ENCODE measurements at places on chromosomes 7 and 10.

DNA sequence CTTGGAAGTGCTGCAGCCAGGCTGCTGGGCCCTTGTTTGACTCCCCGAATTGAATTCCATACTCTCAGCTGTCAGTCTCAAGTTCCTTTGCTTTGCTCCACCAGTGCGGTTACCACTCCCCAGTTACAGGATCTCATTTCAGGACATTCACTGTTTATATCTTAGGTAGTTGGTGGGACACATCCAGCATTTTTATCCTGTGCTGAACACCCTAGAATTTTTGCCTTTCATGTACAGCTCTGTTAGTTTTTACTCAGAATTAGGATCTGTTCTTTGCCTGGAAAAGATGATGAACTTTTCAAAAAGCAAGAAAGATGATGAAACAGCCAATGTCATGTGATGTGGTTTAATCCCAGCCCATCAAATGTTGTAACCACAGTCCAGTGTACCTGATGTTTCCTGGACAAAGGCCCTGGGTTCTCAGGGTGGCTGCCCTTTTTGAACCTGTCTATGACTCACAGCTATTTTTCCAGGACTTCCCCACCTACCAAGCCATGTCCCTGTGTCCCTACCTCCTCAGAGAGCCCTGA is 149.7 kb downstream of the NOC3L start:
- DNase-seq, result no peak

- DNase-seq, result no peak
Measured at GRCh38 chr7:108421720-108422331, 34.4 kb downstream of the NRCAM start.

DNA sequence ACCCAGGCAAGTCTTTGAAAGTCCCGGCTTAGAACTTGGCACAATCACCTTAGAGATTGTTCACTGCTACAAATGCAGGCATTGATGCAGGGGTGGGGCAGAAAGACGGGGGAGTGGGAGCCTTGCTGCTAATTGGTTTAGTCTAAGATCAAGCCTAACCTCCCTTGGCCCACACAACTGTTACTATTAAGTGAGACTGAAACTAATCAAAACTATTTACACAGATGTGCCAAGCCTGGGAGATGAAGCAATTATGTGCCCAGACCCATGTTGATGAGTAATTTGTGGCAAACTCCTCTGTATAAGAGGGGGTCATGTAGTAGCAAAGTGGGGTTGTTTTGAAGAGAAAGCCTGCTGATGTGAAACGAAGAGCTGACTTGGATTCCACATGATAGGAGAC is 178.2 kb upstream of the ITGB1 start:
- peak; percentile 45 for DNase-seq

DNA sequence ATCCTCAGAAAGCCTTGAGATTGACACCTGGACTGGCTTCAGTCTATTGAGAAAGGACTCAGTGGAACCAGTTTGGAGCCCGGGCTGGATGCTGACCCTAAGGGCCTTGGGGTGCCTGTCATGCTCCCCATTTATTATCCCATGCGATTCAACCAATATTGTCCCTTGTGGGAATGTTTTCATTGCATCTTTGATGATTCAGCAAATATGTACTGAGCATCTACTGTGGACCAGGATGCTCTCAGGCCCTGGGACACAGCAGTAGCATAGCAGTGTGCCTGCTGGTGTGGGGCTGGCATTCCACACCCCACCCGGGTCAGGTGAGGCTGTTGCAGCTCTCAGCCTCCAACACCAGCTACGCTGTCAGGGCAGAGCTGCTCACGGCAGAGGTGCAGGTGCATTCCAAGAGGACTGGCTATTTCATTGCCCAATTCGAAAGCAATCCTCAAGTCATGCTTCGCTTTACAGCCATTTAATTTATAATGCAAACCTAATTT is 586.0 kb downstream of the TCERG1L start:
- DNase-seq, result no peak

DNA sequence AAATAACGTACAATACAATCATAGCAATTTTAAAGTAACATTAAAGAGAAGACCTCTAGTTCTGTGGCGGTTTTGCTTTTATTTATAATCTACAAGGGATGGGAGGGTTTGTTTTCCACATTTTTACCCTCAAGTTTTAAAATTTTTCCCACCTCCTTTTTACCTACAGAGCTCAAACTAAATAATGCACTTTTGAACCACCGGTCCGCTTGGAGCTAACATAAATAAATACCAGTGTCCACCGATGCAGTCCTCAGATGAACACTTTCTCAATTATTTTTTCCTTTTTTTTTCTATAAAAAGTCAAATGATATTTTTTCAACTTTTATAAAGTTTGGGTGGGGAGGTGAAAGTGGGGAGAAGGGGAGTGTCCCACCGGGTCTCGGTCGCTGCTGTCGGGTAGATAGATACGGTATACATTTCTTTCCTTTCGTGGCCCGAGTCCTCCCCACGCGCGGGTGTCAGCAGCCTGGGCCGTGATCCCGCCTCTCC is 3.3 kb downstream of the ZNF503 start:
- no peak for DNase-seq

- no peak for DNase-seq
Measured at GRCh38 chr10:52208365-52208764, 105.7 kb upstream of the DKK1 start.

DNA sequence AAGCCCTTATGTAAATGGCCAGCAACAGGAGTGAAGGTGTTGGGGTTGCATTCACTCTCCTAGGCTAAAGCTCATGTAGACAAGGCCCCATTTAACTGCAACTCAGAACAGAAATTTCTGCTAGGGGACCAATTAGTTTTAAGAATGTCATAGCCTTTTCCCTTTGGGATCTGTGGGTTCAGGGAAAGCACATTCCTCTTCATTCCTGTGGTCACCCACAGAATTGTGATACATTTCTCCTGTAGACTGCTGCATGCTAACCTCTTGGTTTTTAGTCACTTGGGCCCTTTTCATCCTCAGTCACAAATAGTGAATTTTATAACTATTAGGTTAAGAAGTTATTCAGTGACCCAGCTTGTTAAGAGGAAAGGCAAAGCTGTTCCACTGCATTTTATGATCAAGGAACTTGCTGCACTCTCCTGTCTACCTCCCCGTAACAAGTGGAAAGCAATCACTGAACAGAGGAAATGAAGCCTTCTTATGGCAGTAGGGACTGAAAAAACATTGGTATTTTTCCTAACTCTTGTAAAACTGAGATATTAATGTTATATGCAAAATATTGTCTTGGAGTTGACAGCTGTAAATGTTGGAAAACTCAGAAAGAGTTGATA is 124.9 kb downstream of the SND1 start:
- no peak for DNase-seq

DNA sequence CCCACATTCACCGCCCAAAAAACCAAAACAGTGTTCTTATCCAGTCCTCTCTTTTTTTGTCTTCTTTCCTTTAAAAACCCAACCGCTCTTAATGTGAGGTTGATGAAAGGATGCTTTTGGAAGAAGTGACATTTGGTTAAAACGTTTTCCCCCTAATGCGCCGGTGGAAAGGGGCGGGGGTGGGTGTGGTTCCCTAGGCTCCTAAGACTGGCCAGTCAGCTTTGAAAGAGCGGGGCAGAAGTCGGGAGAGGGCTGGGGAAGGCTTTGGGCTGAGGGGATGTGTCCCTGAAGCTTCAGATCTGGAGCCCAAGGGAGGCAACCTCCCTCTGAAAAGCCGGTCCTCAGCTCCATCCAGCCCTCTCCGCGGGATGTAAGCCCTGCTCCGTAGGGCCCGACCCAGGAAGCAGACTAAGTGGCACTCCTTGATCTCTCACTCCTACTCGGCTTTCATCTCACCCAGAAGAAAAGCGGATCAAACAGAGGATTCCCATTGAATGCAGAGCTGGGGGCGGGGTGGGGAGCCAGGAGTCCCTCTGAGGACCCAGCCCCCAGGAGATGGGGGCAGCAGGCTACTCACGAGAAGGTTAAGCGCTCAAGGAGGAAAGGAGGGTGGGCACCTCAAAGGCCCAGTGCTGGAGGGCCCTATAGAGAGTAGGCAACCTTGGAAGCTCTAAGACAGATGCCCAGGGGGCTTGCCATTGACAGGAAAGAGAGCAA is 2.4 kb upstream of the EVX1 start:
- DNase-seq, result no peak

GRCh38 chr10:78229950-78230675 is 196.4 kb downstream of the RPS24 start:
- no peak for DNase-seq

DNA sequence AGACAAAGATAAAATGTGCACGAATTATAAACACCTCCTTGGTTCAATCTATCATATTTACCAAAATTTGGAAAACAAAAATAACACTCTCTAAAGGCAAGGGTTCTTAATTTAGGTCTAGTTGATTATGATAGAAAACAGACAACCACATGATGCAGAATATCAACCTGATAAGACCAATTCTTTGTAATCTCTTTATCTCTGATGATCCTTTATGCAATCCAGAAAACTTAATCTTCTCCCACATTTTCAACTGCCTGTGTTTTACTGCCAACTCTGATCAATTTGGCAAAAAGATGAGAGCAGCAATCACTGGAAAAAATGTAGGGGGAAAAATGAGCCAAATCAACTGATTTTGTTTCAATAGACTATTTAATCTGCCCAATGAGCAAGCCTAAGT is 148.5 kb downstream of the LRRN3 start:
- DNase-seq, result no peak

- DNase-seq, result no peak
Measured at GRCh38 chr10:118373786-118374185, 31.7 kb upstream of the FAM204A start.

DNA sequence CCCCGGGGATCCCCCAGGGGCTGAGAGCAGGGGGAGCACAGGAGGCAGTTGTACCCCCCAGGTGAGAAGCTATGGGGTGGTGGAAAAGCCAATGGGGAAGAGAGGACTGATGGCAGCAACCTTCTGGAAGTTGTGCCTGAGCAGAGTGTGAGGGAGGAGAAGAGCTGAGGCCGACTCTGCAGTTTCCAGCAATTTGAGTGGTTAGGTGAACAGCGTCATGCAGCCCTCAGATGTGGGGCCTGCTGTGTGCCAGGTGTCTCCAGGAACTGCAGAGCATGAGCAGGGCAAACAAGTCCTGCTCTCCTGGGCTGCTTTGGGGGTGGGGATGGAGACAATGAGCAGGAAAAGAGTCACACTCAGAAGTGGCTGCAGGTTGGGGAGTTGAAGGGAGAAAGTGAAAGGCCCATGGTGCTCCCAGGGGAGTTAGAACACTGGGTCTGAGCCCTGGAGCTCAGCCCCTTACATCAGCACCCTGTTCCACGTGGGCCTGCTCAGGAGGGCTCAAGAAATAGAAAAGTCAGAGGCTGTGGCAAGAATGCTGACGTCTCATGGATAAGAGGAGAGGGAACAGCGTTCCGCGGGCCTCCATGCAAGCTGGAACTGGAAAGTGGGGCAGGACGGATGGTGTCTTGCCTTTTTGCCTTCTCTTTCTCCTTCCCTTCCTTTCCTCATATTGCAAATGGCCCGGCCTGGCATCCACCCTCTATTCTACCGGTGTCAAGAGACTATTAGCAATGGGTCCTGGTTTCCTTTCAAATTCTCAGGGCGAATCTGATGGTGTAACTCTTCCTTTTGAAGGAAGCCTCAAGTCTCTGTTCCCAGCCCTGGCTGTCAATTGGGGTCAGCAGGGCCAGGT is 4.0 kb upstream of the AFAP1L2 start:
- no peak for DNase-seq

- DNase-seq, result no peak
Measured at GRCh38 chr10:121027371-121027770, 176.2 kb downstream of the WDR11 start.

- DNase-seq, result no peak
Measured at GRCh38 chr10:74164716-74165529, 13.9 kb downstream of the ADK start.

DNA sequence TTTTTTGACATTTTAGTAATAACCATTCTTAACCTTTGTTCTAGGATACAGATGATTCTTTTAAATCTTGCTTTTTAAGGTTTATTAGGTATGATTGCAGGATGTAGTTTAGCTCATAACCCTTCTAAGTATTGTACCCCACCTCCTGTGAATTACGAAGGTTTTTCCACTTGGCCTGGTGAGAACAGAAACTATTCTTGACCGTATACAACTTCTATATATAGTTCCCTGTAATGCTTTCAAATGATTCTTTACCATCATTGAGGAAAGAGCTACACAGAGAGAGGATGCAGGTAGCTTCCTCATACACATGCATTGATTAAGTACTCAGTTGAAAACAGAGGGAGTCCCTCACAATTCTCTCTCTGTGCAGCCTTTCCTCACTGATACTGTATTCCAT is 86.3 kb downstream of the PALS2 start:
- no peak for DNase-seq

GRCh38 chr10:42868530-42868929 is 85.9 kb downstream of the BMS1 start:
- DNase-seq, result no peak

DNA sequence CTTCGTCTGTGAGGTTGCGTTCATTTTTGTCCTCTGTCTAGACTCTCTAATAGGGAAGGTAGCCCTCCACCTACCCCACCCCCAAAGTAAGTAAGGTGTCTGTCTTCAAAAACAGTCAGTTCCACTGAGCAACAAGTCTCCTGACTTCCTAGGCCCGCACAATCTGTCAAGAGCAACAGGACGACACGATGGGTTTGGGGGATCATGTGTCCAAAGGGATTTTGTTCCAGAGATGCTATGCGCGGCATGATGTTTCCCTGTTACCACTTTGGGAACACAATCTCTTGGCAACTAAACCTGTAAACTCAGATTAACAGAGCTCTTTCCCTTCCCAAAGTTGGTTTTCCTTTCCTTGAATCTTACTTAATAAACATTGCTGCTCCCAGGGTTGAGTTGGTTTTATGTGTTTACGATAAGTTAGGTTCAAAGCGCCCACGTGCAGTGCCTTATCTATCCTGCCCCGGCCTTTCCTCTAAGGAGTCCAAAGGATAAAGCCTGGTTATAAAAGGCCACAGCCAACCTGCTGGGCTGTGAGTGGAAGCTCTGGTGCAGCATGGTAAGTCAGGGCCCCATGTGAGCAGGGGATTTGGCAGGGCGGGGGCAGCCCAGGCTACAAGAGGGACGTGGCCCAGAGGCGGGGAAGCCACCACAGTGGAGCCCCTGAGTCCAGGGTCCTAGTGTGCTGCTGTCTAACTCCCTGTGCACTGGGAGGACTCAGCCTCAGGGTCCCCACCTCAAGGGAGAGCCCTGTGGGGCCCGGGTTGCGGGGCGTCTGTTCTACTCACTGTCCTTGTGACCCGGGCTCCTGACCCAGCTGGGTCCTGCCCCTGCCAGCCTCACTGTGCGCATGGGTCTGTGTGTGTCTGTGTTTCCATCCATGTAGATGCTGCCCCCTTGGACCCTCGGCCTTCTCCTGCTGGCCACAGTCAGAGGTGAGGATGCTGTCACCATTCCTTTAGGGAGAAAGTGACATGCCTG is at the start of gene PNLIPRP2:
PNLIPRP2 (plus strand) TSS at position 531 of the 978 bp plus-strand sequence.
- DNase-seq, result no peak

DNA sequence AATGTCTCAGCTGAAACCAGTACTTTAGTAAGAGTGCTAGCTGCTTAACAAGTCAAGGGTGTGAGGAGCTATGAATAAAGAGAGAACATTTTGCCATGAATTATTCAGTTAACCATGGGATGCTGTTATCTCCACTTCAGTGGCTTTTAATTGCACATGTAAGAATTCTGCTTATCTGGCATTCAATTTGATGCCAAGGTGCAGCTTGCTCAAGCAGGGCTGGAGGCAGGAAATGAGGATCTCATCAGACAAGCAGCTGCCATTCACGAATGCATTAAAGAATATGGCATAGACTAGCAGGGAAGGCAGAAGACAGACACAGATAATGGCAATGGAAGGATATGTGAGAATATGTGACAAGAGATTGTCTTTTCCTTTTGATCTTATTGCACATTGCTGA is 697.8 kb downstream of the NRG3 start:
- DNase-seq, result no peak

Measured in activated CD4-positive, alpha-beta memory T cell treated with anti-CD3 and anti-CD28 coated beads for 36 hours (primary cell).